Renal cortex interstitium (tissue), 15 donors: ENCODE measurements at places on chromosomes 13 and 19.

- DNase-seq: no peak
These were observed 192.9 kb downstream of the DIAPH3 start for GRCh38 chr13:59970847-59971246.

DNA sequence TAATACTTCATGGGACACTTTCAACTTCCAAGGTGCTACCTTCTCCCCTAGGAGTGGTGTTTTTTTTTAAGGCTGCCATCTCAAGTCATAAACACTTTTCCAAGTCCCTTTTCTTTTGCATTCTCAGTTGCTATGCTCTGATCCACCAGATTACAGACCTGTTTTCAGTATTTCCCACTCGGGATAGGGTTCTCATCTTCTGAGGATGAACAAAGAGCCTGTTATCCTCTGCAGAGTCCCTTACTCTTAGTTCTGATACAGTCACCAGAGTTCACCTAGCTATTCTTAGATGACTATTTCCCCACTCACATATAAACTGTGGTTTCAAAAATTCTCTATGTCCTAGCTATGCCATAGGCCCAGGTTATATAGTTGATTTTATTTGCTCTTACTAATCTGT lies 15.9 kb downstream of the ZDHHC20 start:
- DNase-seq: no peak

DNA sequence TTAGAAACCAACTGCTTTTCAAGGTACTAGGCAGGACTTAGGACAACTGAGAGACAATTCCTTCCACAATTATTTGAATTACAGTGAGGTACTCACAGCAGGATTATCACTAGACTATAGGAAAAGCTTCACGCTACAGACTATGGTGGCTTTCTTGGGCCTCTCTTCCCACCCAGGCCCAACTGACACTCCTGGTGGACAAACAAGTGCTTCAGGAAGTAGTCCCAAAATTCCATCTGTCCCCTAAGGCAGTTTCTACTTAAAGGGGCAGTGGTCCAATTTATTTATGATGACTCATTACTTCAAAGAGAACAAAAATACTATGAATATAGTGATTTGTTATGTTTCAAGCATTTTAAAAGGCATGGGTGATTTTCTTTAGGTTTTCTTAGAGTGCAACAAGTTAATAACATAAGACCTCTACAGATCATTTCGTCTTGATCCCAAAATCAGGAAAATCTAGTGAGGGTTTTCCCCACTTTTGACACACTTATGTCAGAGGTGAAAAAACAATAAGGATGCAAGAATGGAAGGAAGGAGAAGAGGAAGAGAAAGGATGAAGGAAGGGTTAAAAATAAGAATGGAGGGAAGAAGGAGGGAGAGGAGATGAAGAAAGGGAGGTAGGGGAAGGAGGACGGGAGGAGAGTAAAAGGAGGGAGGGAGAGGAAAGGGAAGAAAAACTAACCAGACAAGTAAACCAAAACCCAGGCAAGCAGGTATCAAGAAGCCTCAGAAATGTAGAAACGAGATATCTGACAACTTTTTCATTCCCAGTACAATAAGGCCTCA lies 100.7 kb downstream of the SERP2 start:
- DNase-seq: no peak

- no peak for DNase-seq
These were observed 967 bp downstream of the DBP start for GRCh38 chr19:48635966-48636858.

DNA sequence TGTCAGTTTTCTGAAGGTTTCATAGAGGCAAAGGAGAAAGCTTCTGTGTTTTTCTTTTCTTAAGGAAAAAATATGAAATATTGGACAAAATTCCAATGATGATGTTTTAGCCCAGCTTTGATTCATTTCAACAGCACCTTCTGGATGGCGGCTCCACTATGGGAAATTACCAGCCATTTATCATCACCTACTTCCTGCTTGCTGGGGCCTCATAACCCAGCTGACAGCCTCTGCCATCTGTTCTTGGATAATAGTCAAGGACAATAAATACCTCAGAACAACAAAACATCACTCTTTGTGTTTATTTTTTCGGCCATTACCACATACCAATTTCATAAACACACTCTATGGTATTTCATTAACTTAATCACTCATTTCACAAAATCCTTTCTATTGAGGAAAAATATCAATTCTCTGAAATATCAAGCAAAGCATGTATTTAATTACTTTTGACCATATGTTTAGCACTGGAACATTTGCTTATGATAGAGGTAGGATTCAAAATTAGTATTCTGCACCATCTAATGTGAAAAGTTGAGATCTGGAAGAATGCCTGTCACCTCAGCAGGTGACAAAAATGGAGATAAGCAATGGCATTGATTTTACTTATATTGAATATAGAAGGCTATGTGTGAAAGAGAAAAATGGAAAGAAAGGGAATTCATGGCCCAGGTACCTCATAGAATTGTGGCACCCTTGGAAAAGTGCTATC lies 629.7 kb downstream of the LIG4 start:
- DNase-seq: no peak

DNA sequence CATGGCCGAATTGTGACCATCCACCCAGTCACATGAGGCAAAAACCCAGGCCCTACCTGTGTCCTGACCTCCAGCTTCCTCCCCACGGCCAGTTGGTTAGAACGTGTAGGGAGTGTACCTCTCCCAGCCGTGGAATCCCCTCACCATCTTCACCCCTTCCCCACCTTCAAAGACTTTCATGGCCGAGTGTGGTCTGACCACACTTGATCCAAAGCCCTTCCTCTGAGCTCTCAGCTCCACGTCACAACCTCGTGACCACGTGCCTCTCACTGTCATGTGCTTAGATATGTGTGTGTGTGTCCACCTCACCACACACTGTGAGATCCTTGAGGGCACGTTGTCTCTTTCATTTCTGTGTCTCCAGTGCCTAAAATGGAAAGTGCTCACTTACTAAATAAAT lies 48.6 kb upstream of the UBE2L5 start:
- DNase-seq: no peak

GRCh38 chr13:24108615-24108965 lies 51.9 kb upstream of the SPATA13 start:
- DNase-seq: no peak

- DNase-seq: no peak
These were observed at the start of gene FAM124A for GRCh38 chr13:51222037-51222685. TSS of gene FAM124A (plus strand) at chr13:51222398. CDS start at chr13:51222502, 104 bp downstream.

DNA sequence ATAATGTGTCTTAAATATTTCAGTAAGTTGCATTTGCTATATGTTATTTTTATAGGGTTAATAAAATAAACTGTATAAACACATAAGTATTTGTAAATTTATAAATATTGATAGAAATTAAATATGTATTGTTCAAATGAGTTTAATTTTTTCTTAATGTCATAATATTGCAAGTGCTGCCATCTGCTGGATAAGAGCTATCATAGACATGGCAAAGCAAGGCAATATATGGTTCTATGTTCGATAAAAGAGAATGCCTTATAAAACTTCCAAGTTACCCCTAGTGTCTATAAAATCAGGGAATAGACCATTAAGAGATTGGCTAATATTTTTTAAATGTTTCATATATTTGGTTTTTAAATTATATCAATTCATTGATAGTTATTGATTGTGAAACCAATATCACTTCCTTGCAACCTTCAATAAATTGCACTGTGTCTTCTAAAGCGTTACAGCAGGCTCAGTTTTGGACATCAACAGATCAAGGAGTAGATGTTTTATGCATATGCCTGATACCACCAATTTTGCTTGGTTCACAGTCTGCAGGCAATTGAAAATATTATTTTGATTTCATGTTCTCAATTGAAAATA lies 29.0 kb upstream of the SLITRK6 start:
- no peak for DNase-seq

- no peak for DNase-seq
These were observed 8.8 kb downstream of the IGFLR1 start for GRCh38 chr19:35733180-35734125.

GRCh38 chr19:18424122-18424889 lies 5.1 kb downstream of the SSBP4 start:
- DNase-seq: no peak

DNA sequence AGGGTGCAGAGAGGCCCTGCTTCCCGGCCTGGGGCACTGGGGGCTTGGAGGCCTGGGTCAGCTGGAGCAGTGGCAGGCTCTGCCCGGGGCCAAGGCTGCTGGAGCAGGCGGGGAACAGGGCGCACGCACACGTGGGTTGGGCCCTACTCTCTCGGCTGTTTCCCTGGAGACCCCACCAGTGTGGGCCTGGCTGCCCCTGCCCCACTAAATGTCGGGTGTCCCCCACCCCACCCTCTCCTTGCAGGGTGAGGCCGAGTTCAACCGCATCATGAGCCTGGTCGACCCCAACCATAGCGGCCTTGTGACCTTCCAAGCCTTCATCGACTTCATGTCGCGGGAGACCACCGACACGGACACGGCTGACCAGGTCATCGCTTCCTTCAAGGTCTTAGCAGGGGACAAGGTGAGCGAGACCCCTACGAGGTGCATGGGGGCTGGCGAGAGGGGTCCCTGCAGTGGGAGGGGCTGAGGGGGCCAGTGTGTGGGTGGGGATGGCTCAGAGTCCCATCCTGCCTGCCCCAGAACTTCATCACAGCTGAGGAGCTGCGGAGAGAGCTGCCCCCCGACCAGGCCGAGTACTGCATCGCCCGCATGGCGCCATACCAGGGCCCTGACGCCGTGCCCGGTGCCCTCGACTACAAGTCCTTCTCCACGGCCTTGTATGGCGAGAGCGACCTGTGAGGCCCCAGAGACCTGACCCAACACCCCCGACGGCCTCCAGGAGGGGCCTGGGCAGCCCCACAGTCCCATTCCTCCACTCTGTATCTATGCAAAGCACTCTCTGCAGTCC lies 15.3 kb downstream of the CAPN12 start:
- no peak for DNase-seq
